Non-pigmented ciliary epithelial cell (primary cell): ENCODE measurements at places on chromosomes 4 and X.

GRCh38 chrX:103376118-103376978, at the start of gene BEX3:
Gene BEX3 (plus strand): TSS chrX:103376538. CDS start chrX:103377522, 984 bp downstream.
- DNase-seq: no peak

DNA sequence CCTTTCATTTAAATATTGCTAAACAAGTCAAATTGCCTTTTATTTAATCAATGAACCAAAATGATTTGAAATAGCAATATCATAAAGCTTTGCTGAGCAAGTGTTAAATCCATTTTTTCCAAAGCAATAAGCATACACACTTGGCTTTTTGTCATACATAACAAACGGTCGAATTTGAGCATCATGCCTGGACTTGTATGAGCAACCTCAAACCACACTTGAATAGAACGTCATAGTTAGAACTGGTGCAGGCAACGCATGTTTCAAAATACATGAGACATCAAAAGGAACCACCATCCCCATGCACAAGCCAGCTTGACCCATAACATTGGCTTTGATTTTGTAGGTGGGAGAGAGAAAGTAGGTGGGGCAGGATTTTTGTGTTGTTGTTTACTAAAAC, 812.3 kb upstream of the FRG1 start:
- no peak for DNase-seq

DNA sequence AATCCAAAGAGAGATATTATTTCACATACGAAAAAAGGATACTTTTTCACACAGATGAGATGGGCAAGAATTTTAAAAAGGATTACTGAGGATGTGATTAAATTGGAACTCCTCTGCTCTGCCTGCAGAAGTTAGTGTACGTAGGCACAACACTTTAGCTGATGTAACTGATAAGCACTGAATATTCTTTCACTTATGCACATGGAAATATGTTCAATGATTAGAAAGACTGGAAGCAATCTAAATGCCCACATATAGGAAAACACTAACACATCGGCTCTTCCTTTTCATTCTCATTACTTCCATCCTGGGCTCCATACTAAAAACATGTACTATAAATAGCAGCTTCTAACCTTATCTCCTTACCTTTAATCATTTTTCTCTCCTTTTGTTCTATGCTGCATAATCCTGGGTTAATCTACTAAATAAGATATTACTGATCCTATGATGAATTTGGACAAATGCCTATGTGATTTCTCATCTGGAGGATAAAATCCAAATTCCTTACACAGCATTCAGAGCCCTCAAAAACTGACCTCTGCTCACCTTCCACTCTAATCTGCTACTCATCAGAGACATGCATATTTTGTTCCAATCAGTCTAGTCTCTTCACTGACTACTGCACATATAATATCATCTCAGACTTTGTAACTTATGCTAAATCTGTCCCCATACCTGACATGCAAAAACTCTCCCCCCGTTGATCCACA, 197.8 kb downstream of the PDGFC start:
- no peak for DNase-seq

GRCh38 chr4:74304095-74304625, 4.1 kb upstream of the EPGN start:
- no peak for DNase-seq

DNA sequence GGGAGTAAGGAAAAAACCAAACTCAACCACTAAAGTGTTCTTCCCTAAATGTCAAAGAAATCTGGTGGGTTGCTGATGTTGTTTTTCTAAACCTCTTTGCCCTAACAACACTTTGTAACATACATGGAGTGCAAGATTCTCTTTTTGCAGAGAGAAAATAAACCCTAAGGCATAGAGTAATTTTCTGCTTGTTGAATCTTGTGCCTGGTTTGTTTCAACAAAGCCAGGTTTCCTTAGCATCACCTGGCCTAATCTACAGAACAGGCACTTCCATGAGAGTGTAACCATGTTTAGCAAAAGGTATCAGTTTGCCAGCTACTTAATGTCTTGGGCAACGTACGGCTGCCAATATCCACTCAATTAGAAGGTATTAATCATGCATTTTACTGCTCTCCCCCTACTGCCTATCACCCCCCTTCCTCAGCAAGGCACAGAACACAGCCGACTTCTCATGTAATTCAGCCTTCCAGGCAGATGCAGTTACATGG, 219.2 kb downstream of the MAML3 start:
- DNase-seq: no peak

- DNase-seq: no peak
These were observed 139.6 kb downstream of the IQCM start for GRCh38 chr4:149676076-149676475.

DNA sequence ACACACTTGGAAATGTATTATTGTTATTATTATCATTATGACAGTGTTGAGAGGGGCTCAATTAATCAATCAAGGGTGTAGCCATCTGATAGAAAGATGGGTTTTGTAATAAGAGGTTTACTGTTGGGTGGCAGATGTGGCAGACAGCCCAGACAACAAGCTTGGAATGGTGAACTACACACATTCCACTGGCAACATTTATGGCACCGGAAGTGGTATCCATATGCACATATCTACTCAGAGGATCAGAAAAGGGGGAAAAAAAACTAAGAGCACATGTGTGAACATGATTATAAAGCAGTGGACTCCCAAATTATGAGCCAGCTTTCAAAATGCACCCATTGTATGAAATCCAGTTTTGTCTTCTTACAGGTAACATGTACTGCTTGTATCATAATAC, 125.9 kb upstream of the ARX start:
- no peak for DNase-seq

DNA sequence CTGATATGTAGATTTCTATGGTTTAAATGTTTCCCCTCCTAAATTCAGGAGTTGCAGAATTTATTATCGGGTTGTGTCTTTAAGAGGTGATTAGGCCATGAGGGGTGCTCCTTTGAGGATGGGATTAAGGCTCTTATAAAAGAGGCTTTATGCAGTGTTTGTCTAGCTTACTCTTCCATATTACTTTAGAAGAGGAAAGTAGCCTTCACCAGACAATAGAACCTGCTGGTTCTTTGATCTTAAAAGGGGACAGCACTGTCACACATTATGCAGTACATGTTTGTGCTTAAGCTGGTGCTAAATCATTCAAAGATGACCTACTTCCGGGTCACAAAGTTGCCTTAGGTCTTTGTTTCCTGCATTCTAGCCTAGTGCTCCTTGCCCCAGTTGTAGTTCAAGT, 81.0 kb downstream of the CPXCR1 start:
- no peak for DNase-seq

DNA sequence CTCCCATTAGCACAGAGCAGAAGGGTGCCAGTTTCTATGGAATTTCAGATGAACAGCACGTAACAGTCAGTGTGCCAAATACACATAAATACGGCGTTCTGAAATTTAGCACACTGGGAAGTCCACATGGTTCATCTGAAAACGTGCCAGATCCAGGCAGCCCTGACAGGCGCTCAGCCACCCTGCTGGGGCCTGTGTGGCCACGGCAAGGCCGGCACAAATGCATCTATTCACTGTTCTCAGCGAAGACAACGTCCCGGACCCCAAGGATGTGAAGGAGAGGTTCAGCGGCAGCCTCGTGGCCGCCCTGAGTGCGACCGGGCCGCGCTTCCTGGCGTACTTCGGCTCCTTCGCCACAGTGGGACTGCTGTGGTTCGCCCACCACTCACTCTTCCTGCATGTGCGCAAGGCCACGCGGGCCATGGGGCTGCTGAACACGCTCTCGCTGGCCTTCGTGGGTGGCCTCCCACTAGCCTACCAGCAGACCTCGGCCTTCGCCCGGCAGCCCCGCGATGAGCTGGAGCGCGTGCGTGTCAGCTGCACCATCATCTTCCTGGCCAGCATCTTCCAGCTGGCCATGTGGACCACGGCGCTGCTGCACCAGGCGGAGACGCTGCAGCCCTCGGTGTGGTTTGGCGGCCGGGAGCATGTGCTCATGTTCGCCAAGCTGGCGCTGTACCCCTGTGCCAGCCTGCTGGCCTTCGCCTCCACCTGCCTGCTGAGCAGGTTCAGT, 15.6 kb downstream of the DGKQ start:
- no peak for DNase-seq

DNA sequence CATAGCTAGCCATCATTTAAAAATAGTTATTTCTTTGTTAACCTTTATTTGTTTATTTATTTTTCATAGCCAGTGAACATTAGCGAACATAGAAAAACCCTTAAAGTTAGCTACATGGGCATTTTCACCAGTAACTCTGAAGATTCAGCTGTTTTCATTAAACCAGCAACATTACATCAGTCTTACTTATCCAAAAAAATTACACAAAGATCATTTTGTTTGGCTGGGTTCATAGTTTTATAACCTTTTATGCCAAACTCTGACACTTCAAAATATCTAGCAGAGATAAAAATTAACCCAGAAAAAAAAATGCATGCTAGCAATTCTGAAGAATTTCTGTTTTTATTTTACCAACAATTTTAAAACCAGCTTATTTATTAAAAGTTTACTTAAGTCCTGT, 784.1 kb downstream of the PCDH18 start:
- no peak for DNase-seq

DNA sequence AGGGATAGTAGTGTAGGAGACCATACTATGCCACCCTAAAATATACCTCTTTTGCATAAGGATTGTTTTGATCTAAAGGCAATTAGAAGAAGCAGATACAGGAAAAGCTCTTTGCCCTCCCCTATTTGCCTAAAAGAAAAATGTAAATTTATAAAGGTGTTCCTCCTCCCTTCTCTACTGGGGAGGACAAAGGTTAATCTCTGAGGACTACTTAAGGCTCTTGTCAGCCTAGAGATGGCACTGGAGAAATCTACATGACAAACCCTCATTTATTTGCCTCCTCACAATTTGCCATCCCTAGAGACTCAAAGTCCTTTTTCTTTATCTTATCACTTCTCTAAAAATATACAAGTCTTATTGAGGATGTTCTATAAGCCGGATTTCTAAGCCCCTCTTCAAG, 1021.8 kb downstream of the STPG2 start:
- no peak for DNase-seq

- DNase-seq: no peak
These were observed 176.4 kb upstream of the GYPA start for GRCh38 chr4:144316869-144317268.

GRCh38 chr4:132827522-132827921, 321.6 kb upstream of the PCDH10 start:
- no peak for DNase-seq

DNA sequence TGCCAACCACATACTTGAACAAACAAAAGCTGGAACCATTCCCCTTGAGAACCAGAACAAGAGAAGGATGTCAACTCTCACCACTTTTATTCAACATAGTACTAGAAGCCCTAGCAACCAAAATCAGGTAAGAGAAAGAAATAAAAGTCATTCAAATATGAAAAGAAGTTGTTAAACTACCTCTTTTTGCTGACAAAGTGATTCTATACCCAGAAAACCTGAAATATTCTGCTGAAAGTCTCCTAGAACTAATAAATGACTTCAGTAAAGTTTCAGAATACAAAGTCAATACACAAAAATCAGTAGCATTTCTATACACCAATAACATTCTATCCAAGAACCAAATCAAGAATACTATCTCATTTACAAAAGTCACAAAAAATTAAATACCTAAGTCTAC, 187.0 kb downstream of the UGT8 start:
- no peak for DNase-seq

- DNase-seq: peak; percentile 92
These were observed 28.5 kb upstream of the FGF5 start for GRCh38 chr4:80237992-80238391.

DNA sequence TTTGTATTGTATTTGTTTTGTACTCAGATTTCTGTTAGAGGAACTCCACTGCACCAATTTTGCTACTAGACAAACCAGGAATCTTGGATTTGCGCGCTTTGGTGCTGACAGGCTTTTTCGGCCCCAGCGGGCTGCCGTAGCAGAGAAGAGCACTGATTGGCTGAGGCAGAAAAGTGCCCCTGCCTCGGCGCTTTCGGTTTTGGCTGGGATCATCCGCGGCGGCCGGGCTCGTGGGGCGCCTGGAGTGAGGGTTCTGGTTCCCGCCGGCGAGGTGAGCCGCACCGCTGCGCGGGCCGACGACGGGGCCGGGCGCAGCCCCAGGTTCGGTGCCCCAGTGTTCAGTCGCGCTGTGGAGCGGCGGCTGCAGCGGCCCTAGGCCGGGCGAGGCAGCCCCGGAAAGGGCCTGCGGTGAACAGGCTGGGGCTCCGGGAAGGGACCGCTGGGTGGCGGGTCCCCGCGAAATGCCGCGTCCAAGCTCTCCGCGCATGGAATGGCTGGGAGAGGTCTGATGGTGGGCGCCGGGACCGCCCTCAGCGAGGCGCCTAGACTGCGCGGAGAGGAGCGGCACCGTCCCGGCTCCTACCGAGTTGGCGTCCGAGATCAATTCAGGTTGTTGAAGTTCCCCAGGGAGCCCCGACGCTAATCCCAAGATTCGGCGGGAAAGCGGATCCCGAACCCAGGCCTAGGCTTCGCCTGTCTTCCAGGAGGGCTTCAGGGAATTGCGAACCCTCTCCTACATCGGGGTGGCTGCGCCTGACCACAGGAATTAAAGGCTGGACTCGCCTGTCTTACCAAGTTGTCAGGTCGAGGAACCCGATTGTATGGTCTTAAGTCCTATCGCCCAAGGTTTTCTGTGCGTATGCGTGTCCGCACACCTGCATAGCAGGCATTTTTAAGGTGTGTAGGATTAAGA, at the start of gene LSM6:
TSS of gene LSM6 (plus strand) at position 178 of the 913 bp plus-strand sequence. CDS start 7,204 bp downstream, outside the sequence.
- peak; percentile 54 for DNase-seq

DNA sequence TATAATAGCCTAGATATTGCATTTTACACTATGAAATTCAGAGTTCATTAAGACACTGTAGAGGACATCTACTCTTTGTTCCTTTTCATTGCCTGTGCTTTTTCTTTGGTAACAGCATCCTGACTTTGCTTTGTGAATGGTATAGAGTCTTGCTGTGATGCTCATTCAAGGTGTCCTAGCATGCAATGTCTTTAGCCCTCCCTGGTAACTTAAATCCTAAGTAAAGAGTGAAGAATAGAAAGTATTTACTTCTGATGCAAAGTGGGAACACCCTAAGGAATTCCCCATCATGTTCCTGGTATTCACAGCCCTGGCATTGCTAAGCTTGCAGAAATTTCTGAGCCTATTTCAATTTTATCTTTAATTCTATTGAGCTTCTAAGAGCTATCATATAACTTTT, 400.1 kb downstream of the FAT4 start:
- DNase-seq: no peak

GRCh38 chrX:140933016-140933415, 69.4 kb upstream of the SPANXB1 start:
- DNase-seq: no peak

DNA sequence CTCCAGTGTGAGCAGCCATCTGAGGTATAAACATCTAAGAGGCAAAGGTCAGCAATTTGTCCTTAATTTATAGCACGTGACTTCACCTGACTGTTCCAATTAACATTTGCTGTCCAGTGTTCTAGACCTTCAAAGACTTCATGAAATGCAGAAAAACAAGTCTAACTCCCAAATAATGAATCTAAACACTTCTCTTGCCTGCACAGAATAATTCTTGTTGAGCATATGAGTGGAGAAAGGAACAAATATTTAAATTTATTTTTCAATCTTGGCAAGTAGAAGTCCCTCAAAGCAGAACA, 12.0 kb downstream of the RFC1 start:
- no peak for DNase-seq

- DNase-seq: no peak
These were observed 534.9 kb upstream of the FTHL17 start for GRCh38 chrX:31606771-31607170.

- no peak for DNase-seq
These were observed 181.6 kb upstream of the POU3F4 start for GRCh38 chrX:83326539-83326938.

GRCh38 chrX:111086591-111087006, 9.4 kb upstream of the PAK3 start:
- no peak for DNase-seq

- no peak for DNase-seq
These were observed 111.1 kb downstream of the ZNF330 start for GRCh38 chr4:141331534-141332358.

- no peak for DNase-seq
These were observed 325.4 kb upstream of the SMIM31 start for GRCh38 chr4:164428561-164428960.
